ENCODE measurements at places on chromosomes 16 and 17. TPM values are rescaled to one million over a fixed set of nuclear protein-coding genes. Genes with fewer than 3 reads are reported as not detected.

GAST gene
- not detected for total RNA-seq

FOXN1 gene
- not detected for total RNA-seq

GPR139 gene
- total RNA-seq: not detected

CDH8 gene
- total RNA-seq: 9.5 TPM

EPX gene
- total RNA-seq: not detected

SLC16A11 gene
- total RNA-seq: 0.12 TPM

CCL17 gene
- total RNA-seq: not detected

SLC47A1 gene
- 4.6 TPM for total RNA-seq

WSCD1 gene
- 0.08 TPM for total RNA-seq

SBK1 gene
- total RNA-seq: under 0.01 TPM

PARD6A gene
- 0.60 TPM for total RNA-seq

Measured in smooth muscle cell of the coronary artery (primary cell).